ENCODE measurements at places on chromosomes 1 and 21.

DNA sequence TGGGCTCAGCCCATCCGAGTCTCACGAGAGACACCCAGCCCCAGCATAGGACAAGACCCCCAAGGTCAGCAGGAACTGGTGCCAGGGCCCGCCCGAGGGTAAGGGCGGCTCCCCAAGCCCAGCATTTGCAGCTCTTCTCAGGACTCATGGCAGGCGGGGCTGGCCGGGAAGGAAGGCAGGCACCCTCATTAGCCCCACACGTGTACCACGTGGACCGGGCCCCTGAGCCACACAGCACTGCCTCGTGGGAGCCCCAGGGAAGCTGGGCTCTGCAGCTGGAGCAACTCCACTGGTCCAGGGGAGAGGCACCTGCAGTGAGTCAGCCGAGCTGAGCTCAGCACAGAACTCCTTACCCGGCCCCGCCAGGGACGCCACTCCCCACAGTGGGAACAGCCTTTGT is 97.7 kb upstream of the IFFO2 start:
- DNase-seq: no peak

DNA sequence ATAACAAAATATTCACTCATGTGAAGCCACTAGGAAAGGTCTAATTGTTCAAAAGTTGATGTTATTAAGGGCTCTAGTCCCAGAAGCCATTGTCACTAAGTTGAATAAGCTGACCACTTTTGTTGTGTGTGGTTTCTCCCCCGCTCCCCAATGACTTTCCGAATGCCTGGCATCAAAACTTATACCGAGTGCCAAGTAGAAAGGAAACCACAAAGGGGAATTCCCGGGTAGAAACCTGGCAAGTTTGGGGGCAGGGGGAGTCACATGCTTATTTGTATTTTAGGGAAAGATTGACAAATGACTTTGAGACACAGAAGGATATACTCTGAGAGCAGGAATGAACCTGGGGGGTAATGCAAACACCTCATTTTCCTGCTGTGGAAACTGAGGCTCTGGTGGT is 154.1 kb downstream of the TGFBR3 start:
- peak; percentile 56 for DNase-seq

DNA sequence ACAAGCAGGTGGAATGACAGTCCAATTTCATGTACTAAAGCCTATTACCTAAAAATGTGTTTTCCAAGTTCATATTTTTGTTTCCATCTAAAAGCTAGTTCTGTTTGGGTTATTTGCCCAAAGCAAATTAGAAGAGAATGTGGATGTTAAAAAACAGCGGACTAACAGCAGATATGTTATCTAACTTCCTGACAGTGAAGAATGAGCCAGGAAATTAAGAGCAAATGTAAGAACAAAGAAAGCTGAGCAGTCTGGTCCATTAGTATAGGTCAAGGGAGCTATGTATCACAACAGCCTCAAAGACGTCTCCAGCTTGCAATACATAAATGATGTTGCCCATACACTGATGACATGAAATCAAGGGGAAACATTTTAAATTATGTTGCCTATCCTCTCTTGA is 145.5 kb upstream of the PLD5 start:
- no peak for DNase-seq

DNA sequence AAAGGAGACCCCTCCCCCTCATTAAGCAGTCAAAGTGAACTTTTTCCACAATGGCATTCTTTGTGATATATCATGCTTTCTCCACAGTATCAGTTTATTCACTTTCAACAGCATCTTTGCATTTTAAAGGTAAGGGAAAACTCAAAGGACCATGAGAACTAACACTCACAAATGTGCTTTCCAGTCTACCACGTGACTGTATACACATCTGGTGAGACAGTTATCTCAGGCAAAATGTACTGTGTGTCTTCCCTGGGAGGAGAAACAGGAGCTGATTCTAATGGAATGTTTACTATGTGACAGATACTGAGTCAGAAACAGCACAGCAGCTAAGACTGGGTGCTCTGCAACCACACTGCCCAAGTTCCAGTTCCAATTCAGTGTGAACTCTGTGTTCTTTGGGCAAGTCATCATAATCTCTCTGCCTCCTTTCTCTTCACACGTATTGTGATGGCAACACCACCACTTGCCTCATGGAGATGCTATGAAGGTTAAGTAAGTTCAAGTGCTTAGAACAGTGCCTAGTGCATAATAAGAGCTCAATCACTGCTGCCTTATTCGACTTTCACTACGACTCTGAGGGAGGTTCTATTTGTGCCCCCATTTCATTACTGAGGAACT is 79.0 kb downstream of the SLC45A1 start:
- peak; percentile 99 for DNase-seq

- DNase-seq: no peak
These were observed 94.1 kb downstream of the CNIH3 start for GRCh38 chr1:224710196-224710595.

DNA sequence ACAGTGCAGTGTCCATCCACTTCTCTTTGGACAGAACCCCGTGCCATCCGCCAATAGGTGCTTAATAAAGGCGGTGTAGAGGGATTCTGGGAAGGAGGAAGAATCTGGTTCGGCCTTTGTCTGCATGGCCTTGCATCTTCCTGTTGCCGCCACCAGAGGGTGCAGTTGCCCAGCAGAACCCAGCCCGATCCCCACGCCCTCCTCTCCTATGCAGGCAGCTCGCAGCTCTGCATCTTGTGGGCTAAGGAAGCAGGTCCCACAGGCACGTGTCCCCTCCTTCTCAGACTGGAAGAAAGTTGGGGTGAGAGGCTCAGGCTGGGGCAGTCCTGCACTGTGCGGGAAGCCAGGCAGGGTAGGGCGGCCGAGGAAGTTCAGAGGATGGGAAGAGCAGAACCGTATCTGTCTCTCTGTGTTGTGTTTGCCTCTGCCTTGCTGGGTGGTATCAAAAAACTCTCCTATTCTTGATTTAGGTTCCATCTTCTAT is 20.8 kb downstream of the NAV1 start:
- DNase-seq: peak; percentile 66
